ENCODE measurements at places on chromosomes 4 and X. TPM values are rescaled to one million over a fixed set of nuclear protein-coding genes. Genes with fewer than 3 reads are reported as not detected.

DNA sequence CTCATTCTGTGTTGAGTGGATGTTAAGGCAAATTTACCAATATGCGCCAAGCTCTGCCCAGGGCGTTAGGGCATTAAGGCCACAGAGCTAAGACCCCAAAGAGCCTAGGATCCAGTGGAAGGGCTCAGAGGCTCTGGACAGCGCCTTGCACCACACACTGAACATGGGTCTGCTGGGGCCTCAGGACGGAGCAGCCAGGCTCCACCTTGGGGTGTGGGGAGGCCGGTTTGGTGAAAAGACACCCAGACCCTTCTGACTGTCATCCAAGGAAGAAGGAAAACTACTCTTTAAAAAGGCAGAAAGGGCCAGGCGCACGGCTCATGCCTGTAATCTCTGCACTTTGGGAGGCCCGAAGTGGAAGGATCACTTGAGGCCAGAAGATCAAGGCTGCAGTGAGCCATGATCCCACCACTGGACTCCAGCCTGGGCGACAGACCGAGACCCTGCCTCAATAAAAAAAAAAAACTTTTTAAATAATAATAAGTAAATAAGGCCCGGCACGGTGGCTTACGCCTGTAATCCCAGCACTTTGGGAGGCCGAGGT lies 1.3 kb upstream of the MRFAP1 start:
- H3K4me1 ChIP-seq = peaks cover 16% of the 10 kb centered on the region
- no peak overlapping the region for H3K4me3 ChIP-seq
- no peak overlapping the region for H3K27ac ChIP-seq

DNA sequence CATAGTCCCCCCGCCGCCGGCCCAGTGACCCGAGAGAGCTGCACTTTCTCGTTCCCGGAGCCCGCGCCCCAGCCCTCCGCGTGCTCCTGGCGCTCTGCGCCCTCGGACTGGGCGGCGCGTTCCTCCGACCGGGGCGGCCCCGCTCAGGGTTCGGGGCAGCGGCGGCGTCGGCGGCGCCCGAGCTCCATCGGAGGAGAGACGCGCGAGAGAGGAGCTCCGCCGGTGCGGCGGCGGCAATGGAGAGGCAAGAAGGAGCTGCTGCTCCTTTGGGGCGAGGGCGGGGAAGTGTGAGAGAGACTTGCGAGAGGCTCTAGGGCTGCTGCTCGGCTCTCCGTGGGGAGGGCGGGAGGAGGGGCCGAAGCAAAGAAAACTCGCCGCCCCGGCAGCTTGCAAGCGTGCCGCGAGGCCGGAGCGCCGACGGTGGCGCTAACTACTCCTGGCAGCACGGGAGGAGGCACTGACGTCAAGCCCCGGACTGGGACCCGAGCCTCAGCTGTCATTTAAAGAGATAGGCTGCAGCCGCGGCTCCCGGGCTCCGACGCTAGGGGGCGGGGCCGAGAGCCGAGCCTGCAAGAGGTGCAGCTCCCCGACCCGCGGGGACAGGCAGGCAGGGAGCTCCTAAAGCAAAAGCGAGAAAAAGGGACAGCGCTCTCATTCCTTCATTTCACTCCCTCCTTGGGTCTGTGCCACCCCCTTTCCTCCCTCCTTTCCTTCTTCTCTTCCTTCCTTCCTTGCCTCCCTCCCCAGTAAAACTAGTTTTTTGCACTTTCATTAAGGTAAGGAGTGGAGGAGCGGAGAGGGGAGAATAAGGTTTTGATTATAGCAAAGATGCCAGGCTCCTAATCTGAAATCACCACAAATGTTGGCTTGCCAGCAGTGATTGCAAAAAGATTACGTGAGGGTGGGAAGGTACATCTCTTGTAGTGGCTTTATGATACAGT lies at the start of gene KCTD8:
Gene KCTD8, minus strand, starts transcription at position 289 of the 941 bp plus-strand sequence.
- H3K4me3 ChIP-seq = peak within 1 kb of the TSS; percentile 71
- H3K27ac ChIP-seq = no peak within 1 kb of the TSS
- no peaks in the 10 kb centered on the region for H3K36me3 ChIP-seq

GRCh38 chr4:75653845-75654503 lies 19.2 kb downstream of the G3BP2 start:
- H3K4me3 ChIP-seq = no peak overlapping the region
- peaks cover 71% of the 10 kb centered on the region for H3K36me3 ChIP-seq
- H3K27ac ChIP-seq = no peak overlapping the region
- H3K4me1 ChIP-seq = peaks cover 4% of the 10 kb centered on the region
- no peaks in the 10 kb centered on the region for H3K27me3 ChIP-seq

DNA sequence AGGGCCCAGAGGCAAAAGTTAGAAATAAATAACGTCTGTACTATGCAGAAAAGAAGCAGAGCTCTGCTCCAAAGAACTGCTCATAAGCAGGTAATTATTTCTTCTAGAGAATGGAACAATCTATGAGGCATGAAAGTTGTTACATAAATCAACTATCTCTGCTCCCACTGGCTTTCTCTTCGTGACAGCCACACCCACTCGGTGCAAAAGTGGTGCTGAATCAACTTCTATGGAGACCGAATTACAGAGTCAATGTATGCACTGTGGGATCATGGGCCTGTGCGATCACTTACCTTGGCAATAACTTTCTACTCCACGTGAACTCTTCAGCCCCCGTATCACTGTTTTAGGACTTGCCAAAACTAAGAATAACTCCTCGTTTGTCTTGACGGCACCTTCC lies 99.4 kb upstream of the ATXN3L start:
- peaks cover 17% of the 10 kb centered on the region for H3K4me1 ChIP-seq
- no peak overlapping the region for H3K4me3 ChIP-seq
- H3K36me3 ChIP-seq = no peaks in the 10 kb centered on the region
- peak overlapping the region; percentile 69 for H3K27ac ChIP-seq
- no peaks in the 10 kb centered on the region for H3K27me3 ChIP-seq
- no peak for DNase-seq

DNA sequence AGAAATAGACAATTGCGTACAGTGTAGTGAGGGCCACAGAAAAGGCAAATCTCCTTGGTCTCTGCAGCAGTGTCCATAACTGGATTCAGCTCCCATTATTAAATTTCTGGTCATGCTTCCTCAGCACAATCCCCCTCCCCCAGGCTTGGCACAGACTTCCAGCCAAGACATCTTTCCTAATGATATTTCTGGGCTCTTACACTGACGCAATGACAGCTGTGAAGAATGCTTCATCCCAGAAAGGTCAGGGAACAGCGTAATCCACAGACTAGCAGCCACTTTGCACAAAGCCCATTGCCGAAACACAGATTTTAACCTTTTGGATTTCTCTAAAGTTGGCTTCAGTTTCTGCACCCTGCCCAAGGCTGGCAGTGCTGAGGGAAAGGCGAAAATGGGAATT lies 597.6 kb upstream of the CPEB2 start:
- no peaks in the 10 kb centered on the region for H3K36me3 ChIP-seq
- H3K27ac ChIP-seq = no peak overlapping the region
- no peak overlapping the region for H3K4me3 ChIP-seq
- no peaks in the 10 kb centered on the region for H3K4me1 ChIP-seq
- 0 out of 2 replicates have a peak, but pooled peaks cover 4% of the 10 kb centered on the region for H3K27me3 ChIP-seq
- DNase-seq = no peak

The ERVMER34-1 gene
- total RNA-seq = not detected
